Nephron progenitor cell (in vitro differentiated cells): ENCODE measurements at places on chromosomes 11 and 22.

- DNase-seq = no peak
Measured at GRCh38 chr22:35863432-35863831, 145.8 kb downstream of the APOL5 start.

GRCh38 chr11:95520369-95521132 lies 269.0 kb downstream of the FAM76B start:
- no peak for DNase-seq

DNA sequence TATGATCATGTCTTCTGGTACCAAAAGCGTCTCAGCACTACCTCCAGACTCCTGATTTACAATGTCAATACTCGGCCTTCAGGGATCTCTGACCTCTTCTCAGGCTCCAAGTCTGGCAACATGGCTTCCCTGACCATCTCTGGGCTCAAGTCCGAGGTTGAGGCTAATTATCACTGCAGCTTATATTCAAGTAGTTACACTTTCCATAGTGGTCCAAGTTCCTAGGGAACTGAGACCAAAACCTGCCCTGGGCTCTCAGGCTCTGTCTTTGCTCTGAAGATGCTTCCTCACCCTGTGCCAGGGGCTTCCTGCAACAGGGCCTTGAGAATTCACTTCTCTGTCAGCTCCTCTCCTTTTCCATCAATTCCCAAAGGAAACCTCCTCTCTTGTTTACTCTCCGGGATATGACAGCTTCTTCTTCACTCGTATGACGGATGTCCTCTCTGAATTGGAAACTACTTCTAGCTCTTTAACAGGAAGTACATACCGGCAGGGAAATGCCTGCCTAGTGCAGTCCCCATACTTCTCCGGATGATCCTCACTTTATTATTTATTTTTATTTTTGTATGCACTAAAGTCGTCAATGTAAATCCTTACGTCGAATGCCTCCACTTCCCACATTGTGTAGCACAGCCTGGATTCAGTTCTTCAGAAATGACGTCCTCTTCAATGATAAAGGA lies 29.6 kb upstream of the PRAME start:
- DNase-seq = no peak

DNA sequence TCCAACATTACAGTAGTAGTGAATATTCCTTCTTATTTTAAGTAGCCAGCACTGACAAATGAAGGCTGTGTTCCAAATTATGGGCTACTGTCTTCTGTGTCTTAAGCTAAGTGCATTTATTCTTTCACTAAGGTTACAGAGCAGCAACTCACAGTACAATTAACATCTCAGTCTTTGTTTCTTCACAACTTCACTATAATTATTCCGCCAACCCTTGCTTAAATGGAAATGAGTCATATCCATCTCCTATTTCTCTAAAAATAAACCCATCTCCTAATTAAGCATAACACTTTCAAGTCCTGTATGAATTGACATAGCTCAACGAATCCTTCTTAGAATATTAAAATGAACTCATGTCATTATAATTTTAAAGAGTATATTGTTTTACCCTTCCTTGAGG lies 6.7 kb downstream of the ETS1 start:
- no peak for DNase-seq

GRCh38 chr22:44728761-44729324 lies 23.5 kb upstream of the ARHGAP8 start:
- no peak for DNase-seq

GRCh38 chr11:2482745-2483144 lies 37.9 kb downstream of the KCNQ1 start:
- no peak for DNase-seq

GRCh38 chr11:66100272-66101065 lies 30.4 kb downstream of the PACS1 start:
- DNase-seq = no peak
